ENCODE measurements at places on chromosomes 1 and 21.

DNA sequence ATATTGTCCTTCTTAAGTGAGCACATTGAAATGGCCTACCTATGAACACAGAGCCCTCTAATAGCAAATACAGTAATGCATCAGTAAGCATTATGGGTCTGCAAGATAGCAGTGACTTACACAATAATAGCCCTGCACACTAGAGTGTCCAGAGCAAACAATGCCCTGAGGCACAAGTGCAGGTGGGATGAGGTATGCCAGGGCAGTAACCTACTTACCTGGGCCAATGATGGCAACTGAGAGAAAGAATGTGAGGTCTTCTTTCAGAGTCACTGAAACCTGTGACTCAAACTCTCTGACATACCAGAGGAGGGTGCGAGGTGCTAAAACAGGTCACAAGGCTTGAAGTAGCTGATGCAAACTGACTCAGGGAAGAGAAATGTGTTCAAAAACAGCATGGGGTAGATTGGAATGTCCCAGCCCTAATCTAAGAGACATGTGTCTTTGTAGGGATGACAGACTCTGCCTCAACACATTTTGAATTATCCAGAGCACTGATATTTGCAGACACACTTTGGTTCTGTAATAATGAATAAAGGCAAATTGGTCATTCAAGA, 168.5 kb upstream of the RUNX1 start:
- DNase-seq: no peak

- no peak for DNase-seq
Measured at GRCh38 chr21:25806060-25806459, 71.3 kb downstream of the GABPA start.

DNA sequence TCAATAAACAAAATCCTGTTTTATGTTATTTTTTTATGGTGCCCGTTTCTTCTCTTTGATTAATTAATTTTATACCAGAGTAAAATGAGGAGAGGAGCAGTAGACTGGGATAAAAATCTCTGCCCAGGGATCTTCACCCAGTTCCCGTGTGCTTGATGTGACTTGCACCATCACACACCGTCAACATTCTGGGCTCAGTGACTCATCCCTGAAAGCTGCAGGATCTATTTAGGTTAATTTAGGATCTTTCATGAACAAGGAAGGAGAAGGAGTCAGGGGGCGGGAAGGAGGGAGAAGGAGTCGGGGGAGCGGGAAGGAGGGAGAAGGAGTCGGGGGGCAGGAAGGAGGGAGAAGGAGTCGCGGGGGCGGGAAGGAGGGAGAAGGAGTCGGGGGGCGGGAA, 182.4 kb downstream of the SMYD3 start:
- no peak for DNase-seq

DNA sequence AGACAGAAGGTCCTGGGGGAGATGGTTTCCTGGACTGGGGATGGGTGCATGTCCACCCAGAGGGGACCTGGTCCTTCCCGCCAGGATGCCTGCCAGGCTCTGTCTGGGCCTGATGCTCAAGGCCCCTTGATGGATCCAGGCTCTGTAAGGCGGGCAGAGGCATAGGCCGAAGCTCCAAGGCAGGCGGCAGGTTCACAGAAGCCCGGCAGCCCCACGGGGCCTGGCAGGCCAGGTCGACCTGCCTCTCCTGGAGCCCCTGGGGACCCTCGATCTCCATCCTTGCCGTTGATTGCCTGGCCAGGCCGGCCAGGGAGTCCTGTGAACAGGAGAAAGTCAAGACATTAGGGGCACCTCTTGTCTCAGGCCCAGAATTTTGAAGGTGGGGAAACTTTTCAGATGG, 16.0 kb downstream of the COL9A2 start:
- DNase-seq: no peak

Measured in effector memory CD8-positive, alpha-beta T cell (primary cell).